ENCODE measurements at places on chromosomes 2 and 18. TPM values are rescaled to one million over a fixed set of nuclear protein-coding genes. Genes with fewer than 3 reads are reported as not detected.
A peak's percentile ranks its signal among the peaks of the same experiment; 100 is the strongest.

GRCh38 chr2:177489719-177490301, 97.2 kb downstream of the AGPS start:
- peak; percentile 43 for DNase-seq

The LIPG gene
- 3.0 TPM for total RNA-seq

The LYG2 gene
- not detected for total RNA-seq

The PPM1G gene
- total RNA-seq = 68.0 TPM

- DNase-seq = no peak
These were observed 20.0 kb downstream of the AQP12B start for GRCh38 chr2:240662681-240663080.

DNA sequence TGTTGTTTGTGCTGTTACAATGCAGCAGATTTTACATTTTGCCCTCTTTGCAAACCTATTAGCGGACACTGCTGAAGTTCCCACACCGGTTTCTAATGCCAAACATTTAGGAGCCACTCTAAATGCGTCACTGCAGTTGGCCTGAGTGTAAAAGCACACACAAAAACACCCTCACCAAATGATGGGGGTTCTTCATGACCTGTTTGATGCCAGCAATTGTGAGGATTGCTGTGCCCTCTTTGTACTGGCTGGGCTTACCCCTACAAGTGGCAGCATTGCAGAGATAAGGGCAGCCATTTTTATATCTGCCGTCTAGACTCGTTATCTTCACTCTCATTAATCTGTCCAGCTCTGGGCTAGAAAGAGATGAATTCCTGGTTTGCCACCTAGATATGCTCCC, 85.3 kb downstream of the NRP2 start:
- no peak for DNase-seq

- DNase-seq = no peak
These were observed 366.9 kb downstream of the EPHA4 start for GRCh38 chr2:221205103-221205673.

- no peak for DNase-seq
These were observed 102.4 kb downstream of the AGAP1 start for GRCh38 chr2:235596272-235596671.

GRCh38 chr2:237383991-237384671, 29.8 kb downstream of the COL6A3 start:
- no peak for DNase-seq

The SLC30A3 gene
- total RNA-seq = not detected

DNA sequence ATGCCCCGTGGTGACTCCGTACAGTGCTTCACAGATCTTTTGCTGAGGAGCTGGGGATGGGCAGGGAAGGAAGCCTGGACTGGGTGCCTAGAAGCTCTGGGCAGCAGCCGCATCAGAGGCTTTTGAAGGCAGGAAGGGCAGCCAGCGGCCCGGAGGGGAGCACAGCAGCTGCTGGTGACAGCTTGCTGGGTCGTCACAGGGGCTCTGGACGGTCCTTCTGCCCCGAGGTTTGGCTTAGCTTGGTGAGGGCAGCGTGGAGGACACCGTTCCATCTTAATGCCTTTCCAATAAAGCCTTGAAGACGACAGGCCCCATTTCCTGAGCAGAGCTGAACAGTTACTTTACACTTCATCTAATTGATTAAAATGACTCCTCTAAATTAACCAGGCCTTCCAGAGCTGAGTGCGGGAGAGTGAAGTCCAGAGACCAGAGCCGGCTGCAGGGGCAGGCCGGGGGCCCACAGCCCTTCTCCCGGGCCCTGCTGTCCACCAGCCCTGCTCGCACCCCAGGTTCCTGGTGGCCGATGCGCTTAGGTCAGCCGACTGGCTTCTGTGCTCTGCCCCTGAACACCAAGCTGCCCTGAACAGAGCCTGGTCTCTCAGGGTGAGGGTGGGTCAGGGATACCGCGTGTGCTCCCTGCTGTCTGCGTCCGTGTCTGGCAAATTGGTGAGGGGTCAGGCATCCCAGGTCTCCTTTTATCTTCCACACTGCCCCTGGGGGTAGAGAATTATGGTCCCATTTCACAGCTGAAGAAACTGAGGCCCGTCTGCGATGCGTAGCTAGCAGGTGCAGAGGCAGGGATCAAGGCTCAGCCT, 43.5 kb downstream of the RRM2 start:
- DNase-seq = no peak

- DNase-seq = peak; percentile 6
These were observed 1355.1 kb upstream of the SLC39A10 start for GRCh38 chr2:194301946-194302345.

DNA sequence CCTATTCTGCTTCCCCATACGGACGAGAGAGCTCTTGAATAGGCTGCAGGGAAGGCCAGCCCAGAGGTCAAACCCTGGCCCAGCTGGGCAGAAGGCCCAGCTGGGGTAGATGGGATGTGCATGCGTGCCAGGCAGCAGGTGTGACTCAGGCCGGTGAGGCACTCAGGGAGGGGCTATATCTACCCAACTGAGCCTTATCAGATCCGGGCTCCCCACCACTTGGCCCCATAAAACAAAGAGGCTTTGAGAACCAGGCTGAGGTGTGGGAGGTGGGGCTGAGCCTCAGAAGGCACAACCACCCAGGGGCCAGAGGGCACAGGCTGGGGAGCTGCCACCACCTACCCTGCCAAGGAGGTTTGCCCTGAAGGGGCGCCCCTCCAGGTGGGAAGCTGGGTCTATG, 8.0 kb upstream of the CFAP65 start:
- DNase-seq = no peak

DNA sequence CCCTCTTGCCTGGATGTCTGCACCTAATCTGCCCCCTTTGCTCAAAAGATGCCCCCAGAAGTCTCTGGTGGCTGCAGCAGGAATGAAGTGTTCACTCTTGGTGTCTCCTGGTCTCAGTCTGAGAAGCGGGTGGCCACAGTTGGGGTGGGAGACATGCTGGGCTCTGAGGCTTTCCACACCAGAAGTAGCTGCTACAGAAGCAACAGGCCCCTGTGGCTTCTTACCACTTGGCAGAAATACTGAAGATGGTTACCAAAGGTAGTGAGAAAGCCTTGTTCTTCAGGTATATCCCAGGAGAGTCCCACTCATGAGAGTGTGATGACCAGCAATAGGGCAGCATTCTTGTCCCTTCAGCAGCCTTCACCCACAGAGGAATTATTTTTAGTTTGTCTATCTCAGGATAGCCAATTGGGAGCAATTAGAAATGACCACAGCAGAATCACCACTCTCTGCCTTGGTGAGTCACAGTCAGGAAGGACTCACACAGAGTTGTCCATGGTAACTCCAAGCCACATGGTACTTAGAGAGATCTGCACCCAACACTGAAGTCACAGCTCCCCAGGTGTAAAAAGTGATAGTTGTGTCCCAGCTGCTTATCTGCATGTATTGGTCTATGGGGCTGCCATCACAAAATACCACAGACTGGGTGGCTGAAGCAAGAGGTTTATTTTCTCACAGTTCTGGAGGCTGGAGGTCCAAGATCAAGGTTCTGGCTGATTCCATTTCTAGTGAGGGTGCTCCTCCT, 169.8 kb upstream of the ID2 start:
- DNase-seq = peak; percentile 82
